ENCODE measurements at places on chromosomes 3 and 15.

DNA sequence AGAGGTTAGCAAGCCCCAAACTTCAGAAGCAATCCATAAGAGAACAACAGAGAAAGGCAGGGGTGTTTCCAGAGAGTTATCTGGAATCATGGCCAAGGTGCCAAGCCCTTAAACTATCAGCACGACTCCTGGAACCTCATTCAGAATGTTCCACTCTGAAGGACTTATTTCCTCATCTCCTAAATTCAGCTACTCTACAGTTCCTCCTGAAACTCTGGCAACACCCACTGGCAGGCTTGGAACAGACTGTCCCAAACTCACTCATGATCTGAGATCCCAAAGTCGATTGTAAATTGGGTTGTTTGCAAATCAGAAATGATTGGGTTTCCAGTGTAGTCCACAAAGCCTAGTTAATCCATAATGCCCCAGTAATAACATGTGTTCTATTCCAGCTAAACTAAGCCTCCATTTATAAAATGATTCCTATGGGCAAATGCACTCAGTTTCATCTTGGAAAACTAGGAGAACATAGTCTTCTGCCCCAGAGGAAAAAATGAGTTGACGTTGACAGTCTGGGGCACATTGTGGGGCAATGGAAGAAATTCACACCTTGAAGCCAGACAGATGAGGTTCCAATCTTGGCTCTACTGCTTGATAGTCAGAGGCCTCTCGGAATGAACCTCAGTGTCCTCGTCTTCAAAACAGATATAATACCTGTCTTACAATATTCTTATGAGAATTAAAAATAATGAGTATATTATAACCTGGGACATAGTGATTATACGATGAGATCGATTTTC lies 65.9 kb downstream of the SLCO2A1 start:
- no peak for DNase-seq

DNA sequence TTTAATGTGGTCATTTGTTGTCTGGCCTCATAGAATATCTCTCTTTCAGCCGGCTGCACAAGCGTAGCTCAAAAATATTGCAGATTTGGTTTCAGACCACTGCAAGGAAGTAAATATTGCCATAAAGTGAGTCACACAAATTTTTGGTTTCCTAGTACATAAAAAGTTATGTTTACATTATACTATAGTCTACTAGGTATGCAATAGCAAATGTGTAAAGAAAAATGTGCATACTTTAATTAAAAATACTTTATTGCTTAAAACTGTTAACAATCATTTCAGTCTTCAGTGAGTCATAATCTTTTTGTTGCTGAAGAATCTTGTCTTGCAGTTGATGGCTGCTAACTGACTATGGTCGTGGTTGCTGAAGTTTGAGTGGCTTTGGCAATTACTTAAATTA lies 425.1 kb upstream of the ROBO1 start:
- no peak for DNase-seq

- no peak for DNase-seq
These were observed 246.5 kb upstream of the GOLIM4 start for GRCh38 chr3:168341956-168342936.

GRCh38 chr3:62370112-62370857 lies 3.1 kb downstream of the FEZF2 start:
- DNase-seq = no peak

DNA sequence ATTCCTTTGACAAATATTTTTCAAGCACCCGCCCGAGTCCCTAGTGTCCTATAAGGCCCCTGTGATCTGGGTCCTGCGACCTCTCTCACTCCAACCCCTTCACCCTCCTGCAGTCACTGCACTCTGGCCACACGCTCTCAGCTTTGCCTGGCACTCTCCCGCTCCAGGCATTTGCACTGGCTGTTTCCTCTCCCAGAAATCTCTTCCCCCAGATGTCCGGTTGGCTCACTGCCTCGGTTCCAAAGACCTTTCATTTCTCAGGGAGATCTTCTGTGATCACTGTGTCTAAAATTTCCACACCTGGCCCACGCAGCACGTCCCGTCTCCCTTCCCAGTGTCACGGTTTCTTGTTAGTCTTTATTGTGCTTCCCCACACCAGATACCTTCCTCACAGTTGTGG lies 97.4 kb downstream of the WNT7A start:
- no peak for DNase-seq

GRCh38 chr3:27360113-27361078 lies 8.8 kb downstream of the NEK10 start:
- no peak for DNase-seq

GRCh38 chr3:115217678-115218451 lies 70.8 kb upstream of the ZBTB20 start:
- no peak for DNase-seq

Data from stimulated activated CD4-positive, alpha-beta T cell treated with anti-CD3 and anti-CD28 coated beads, Interleukin-15, amount 100 ng/mL, for 1 hour (primary cell).